Activated CD4-positive, alpha-beta T cell treated with anti-CD3 and anti-CD28 coated beads for 4 hours (primary cell): ENCODE measurements at places on chromosomes 2 and 18.

DNA sequence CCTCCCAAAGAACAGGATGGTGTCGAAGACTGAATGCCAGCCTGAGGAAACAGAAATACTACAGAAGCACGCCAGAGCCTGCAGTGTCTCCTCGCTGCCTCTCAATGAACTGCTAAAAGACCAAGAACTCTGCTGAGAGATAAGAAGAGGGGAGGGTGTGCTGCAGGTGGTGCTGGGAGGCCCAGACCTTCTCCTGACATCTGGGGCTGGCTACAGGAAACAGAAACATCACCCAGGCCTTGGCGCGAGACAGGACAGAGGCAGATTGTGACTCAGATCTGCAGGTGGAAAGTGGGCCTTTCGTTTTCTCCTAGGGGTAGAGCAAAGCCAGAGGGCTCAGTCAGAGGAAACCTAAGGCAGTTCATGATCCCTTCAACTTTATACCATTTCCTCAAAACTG is 250.3 kb upstream of the TCF4 start:
- DNase-seq, result no peak

DNA sequence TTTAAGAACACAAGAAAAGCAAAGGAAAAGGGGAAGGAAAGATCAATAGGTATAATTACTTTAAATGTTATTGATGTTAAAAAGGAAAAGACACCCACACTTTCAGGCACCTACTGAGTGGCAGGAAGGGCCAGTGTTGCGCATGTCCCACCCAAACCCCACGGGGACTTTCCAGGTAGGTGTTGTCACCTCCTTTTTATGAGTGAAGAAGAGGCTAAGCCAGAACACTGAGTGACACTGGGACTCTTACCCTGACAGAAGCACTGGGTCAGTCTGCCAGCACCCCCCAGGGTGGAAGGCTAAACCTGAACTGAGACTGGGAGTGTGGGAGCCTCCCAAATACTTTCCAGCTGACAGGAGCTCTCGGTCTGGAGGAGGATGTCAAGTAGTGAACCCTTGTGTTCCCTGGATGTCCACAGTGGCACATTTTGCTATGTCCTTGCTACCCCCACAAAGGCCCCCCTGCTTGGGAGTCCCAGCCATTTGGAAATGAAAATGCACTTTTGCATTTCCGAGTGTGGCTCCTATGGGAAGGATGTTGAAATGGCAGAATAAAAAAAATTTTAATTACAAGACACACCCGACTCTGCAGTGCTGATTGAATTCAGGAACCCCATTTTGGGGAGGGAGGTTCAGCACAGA is 90.9 kb upstream of the SMAD2 start:
- DNase-seq, result no peak

GRCh38 chr2:207182911-207183310 is 17.2 kb upstream of the KLF7 start:
- no peak for DNase-seq

DNA sequence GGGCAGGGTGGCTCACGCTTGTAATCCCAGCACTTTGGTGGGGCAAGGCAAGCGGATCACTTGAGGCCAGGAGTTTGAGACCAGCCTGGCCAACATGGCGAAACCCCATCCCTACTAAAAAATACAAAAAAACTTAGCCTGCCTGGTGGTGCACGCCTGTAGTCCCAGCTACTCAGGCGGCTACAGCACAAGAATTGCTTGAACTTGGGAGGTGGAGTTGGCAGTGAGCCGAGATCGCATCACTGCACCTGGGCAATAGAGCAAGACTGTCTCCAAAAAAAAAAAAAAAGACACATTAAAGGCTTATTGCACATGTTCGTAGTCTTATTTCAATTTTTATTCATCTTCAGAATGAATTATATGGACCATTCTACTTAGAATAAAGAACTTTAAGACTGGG is 110.2 kb downstream of the BMPR2 start:
- no peak for DNase-seq

DNA sequence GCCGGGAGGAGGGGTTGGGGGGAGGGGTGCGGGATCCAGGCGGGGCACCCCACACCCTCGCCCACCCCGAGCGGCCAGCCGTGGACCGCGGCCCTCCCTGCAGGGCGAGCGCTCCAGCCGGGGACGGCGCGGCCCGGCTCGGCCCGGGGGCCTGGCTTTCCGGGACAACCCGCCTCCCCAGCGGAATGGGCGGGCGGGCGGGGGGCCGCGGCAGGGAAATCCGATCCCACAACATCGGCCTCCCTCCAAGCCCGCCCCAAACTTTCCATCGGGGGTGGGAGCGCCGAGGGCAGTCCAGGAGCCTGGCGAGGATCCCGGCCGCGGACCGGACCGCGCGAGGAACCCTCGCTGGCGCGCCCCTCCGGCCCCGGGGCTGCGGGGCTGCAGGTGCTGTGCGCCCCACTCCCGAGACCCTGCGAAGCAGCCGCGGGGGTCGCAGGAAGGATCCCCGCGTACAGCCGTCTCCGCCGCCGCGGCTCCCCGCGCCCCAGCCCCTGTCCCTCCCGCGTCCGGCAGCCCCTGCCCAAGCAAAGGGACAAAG is 529 bp downstream of the SEMA4C start:
- no peak for DNase-seq

DNA sequence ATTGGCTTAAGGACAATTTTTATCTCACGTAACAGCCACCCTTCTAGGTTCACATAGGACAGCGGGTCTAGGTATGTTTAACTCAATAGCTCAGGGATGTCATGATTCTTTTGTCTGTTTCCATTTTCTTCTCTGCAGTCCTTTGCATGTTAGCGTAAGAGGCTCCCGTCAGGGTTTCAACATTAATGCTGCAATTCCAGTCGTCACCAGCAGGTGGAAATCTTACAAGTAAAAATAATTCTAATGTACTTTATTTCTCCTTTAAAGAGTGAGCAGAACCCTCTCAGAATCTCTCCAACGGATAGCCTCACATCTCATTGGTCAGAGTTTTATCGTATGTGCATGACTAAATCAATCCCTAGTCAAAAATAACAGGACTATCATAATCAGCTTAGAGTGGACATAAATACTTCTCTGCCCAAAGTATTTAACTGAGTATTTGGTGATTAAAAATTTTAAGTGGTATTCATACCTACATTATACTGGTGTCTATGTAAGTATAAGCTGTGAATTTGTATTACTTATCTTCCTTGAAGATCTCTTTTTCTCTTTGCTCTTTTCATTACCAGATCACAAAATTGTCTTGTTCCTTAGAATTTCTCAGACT is 487.2 kb upstream of the GCFC2 start:
- DNase-seq, result peak; percentile 1

DNA sequence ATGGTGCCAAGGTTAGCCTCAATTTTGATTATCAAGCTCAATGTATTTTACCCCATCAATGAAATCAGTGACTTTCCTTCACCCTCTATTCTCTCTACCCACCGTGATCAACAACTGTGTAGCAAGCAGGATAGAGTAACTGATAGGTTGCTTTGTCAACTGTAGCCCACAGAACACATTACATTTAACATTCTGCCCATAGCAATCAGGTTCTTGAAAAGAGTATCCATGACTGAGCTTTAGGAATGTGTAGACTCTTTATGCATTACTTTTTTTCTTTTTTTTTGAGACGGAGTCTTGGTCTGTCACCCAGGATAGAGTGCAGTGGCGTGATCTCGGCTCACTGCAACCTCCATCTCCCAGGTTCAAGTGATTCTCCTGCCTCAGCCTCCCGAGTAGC is 19.8 kb upstream of the VWA3B start:
- no peak for DNase-seq

- no peak for DNase-seq
Measured at GRCh38 chr2:159710601-159711180, 1.6 kb upstream of the MARCHF7 start.

GRCh38 chr2:117958186-117958585 is 55.7 kb downstream of the CCDC93 start:
- DNase-seq, result no peak

GRCh38 chr2:15650616-15651366 is 59.1 kb downstream of the DDX1 start:
- no peak for DNase-seq

DNA sequence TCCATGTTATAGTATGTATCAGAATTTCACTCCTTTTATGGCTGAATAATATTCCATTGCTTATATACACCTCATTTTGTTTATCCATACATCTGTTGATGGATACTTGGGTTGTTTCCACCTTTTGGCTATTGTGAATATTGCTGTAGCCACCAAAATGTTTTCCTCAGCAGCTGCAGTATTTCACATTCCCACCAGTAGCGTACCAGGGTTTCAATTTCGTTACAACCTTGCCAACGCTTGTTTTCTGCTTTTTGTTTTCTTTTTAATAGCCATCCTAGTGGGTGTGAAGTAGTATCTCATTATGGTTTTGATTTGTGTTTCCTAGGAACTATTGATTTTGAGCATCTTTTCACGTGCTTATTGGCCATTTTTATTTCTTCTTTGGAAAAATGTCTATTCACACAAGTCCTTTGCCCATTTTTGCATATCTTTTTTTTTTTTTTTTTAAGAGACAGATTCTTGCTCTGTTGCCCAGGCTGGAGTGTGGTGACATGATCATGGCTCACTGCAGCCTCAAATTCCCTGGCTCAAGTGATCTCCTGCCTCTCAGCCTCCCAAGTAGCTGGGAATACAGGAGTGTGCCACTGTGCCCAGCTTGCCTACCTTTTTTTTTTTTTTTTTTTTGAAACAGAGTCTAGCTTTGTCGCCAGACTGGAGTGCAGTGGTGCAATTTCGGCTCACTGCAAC is 14.2 kb downstream of the UBXN2A start:
- DNase-seq, result no peak

- DNase-seq, result no peak
Measured at GRCh38 chr2:32772638-32773447, 145.0 kb downstream of the TTC27 start.

DNA sequence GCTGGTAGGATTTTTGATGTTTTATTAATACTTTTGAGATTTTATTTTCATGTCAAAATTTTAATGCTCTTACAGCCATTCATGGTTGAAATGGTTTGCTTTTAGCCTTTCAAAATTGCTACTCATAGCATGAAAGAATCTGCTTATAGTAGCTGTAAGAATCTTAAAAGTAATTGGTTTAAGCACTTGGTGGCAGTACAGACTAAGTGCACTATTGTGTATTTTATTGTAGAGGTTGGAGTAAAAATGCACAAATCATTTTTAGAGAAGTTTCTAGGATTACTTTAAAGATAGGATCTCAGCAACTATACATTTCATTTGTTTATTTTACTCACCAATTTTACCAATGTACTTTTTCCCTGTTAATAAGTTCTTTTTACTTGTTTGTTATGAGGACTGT is 205.8 kb downstream of the SPAG16 start:
- DNase-seq, result no peak

- no peak for DNase-seq
Measured at GRCh38 chr2:180938451-180938850, 42.0 kb upstream of the UBE2E3 start.

DNA sequence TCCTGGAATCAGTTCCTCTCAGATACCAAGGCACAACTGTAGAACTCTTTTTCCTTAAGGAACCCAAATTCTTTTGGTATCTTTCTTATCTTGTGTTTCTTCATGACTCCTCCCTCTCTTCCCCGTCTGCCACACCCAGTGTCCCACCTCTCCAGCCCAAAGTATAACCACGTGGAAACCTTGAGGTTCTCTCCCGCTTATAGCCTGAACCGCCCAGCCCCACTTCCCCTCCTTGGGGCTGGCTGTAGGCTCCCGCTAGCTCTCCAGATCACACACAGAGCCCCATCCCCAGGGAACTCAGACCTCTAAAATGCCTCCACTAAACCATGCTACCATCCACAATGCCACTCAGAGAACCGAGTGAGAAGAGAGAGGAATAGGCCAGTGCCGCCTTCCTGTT is 87.5 kb downstream of the MAPRE2 start:
- DNase-seq, result no peak

GRCh38 chr2:101081375-101081907 is 69.7 kb downstream of the TBC1D8 start:
- no peak for DNase-seq

GRCh38 chr18:77822632-77823031 is 573.0 kb downstream of the GALR1 start:
- DNase-seq, result no peak

- DNase-seq, result no peak
Measured at GRCh38 chr18:2704541-2704940, 49.0 kb downstream of the SMCHD1 start.

DNA sequence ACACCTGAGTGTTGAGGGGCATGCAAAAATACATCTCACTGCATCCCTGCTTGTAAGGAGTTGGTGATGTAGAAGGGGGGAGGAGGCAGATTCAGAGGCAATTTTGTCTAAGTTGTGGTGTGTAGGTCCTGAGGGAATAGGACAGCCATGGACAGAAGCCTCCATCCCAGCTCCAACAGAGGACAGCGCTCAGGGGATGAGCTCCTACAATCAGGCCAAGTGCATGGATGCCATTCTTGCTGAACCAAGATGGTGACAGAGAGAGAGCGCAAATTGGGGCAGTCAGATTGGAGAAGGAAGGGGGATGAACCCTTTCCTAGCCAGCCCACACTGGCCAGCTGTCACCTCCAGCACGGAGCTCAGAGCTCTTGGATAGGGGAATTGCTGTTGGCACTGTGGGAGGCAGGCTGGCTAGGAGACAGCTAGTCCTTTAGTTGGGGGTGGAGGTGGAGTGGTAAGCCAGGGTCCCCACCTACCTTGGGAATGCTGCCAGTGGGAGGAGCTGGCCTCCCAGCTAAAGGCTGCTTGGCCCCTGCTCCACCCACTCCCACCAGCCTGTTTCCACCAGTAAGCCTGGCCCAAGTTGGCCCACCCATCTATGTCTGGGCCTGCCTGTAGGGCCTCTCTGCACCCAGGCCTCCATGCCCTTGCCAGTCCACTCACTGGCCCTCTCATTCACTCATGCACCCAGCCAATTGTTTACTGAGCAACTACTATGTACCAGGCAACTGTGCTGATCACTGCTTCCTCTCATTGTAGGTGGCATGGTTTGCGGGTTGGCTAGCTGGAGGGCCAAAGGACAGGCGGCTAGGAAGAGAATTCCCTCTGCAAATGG is 2.5 kb upstream of the PER2 start:
- DNase-seq, result no peak

GRCh38 chr2:112273349-112273748 is 2.0 kb upstream of the ZC3H6 start:
- no peak for DNase-seq

DNA sequence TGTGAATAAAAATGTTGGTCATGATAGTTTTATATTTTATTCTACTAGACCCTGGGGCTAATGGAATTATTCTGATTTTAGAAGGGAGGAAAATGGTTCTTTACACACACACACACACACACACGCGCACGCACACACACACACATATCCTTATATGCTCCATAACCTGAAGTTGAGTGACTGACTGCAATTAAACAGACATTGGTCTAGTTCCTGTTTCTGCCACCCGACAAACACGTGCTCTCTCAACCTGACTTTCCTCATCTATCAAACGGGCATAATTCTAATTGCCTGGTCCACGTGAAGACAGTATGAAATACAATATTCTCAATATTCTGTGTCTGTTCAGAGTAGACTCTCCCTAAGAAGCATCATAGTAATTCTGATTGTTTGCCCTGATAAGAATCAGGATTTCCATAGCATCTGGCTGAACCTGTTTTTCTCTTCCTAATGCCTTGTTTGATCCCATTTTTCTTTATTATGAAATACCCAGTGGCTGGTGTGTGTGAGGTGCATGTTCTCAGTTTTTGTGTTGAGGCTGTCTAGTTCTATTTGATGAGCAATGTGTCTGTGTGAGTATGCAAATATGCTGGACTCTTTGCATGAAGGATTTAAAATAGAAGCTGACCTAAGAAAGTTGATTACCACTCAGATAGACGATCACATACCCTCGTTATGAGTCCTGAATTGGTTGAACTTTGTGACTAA is 51.0 kb downstream of the SETBP1 start:
- no peak for DNase-seq

GRCh38 chr2:212193056-212193455 is 345.5 kb downstream of the ERBB4 start:
- no peak for DNase-seq
